ENCODE measurements at places on chromosomes 7 and 10. TPM values are rescaled to one million over a fixed set of nuclear protein-coding genes. Genes with fewer than 3 reads are reported as not detected.
A peak's percentile ranks its signal among the peaks of the same experiment; 100 is the strongest.

GRCh38 chr10:72375173-72375572 lies 20.5 kb upstream of the DNAJB12 start:
- peak; percentile 41 for DNase-seq

- DNase-seq = peak; percentile 57
Measured at GRCh38 chr10:32190890-32191491, 134.8 kb upstream of the KIF5B start.

DNA sequence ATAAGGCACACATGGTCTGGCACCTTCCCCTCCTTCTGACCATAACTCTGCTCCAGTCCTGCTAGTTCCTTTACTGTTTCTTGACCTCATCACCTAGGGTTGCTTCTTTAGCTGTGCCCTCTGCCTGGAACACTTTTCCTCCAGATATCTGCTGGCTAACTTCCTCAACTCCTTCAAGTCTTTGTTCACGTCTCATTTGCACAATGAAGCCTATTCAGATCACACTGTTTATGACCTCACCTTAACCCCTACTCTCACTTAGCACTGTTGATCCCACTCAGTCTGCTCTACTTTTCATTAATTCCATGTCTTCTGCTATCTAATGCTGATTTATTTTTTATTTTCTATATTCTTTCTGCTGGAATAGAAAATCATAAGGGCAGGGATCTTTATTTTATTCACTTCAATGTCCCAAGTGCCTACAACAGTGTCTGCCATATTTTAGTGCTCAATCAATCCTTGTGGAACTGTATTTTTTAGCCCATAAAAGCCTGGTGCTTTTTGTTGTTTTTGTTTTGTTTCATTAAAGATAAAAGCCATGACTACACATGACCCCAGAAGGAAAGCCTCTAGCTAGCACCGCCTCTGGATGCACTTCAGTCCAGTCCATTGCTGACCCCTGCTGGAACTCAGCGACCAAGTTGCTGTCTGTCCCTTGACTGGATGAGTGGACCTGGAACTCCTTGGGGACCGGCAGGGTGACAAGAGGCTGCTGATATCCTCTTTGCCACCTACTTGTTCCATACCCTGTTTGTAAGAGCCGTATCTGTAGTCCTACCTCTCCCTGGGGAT lies 12.3 kb downstream of the KLF14 start:
- DNase-seq = peak; percentile 77

DNA sequence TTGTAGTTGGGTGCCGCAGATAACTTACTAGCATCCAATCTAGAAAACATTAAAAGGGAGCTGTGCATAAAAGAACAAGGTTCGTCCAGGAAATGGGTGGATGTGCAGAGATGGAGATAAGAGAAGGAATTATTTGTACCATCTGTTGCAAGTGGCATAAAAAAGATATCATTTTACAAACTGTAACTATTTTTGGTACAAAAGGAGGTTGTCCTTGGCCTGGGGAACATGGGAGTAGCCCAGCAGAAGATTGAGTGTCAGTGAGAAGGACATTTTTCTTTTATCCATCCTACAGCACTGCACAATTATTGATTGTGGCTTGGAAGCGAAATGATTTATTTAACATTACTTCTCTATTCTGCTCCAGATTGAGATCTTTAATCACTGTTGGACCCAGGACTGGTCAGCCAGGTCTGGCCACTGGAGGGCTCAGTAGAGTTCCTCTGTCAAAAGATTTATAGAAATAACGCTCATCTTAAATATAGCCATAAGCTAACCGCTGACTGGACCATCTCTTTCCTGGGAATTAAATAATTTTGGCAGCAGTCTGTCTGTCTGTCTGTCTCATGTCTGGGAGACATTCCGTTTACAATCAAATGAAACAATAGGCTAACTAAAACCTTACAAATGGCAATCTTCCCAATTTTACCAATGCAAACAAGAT lies 254.1 kb downstream of the KIAA1217 start:
- DNase-seq = peak; percentile 35

- no peak for DNase-seq
Measured at GRCh38 chr7:126720232-126720631, 532.5 kb downstream of the GRM8 start.

DNA sequence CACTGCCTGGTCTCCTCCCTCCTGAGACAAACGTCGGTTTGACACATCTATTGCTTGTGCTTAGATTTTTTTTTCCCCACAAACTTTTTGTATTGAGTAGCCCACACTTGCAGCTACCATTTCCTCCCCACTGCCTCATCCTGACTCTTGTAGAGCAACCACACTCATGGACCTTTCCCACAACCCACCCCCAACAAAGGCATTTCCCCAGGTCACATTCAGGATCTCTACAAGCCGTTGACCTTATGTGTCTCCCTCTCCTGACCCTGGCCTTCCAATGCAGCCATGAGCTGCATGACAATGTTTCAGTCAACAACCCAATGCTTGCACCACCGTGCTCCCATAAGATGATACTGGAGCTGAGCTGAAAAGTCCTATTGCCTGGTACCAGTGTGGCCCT lies 91.9 kb upstream of the MKI67 start:
- DNase-seq = no peak

DNA sequence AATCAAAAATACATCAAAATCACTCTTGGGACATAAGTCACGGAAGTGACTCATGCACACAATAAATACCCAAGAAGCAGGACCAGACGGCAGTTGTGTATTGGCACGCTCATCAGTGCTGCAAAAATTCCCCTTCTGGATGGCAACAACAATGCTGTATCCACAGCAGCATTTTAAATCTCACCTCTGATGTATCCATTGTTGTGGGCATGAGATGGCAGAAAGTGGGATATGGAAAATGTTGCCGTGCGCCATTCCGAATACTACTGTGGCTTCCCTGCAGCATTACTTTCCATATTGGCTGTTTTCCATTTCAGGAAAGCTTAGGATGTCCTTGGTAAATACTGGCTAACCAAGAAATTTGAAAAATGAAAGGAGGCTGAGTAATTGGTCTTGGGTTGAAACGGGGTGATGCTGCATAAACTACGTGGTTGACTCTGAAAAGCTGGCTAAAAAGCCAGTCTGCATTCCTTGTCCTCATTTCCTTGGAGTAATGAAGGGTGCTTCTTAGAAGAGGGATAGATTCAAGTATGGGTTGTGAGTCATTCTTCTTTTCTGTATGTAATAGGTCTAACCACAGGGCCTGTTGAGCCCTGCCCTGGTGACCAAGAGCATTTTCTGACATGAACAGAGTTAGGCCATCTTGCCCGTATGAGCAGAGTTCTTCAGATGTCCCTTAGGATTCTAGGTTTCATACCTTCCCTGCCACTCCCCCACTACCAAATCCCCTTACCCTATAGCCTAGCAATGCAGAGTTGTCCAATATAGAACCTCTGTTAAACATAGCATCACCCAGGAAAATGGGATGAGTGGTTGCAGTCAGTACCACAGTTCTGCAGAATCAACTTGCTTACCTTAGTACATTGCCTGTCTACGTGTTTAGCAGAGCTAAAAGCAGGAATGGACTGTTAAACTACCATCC lies 36.3 kb upstream of the TOMM7 start:
- peak; percentile 99 for DNase-seq

- DNase-seq = no peak
Measured at GRCh38 chr7:111076205-111076604, 14.7 kb upstream of the LRRN3 start.

GRCh38 chr7:107860981-107861652 lies 29.9 kb upstream of the DLD start:
- DNase-seq = peak; percentile 42

- DNase-seq = no peak
Measured at GRCh38 chr10:83760142-83760541, 379.2 kb upstream of the GHITM start.

GRCh38 chr7:45435131-45435530 lies 139.0 kb upstream of the ADCY1 start:
- no peak for DNase-seq

DNA sequence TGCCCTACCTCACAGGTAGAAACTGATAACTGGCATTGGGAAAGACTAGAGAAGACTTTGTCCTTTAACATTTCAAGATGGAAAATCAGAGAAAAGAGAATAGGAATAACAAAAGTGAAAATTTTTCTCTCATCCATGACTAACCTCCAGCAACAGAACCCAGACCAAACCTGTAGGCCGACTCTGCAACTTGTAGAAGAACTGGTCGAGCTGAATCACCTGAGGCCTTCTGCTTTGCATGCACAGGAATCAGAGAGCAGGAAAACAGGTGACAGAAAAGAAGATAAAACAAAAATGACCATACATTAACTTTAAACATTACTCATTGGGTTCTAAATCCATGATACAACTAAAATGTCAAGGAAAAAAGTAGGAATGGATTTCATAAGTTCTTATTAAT lies 137.1 kb downstream of the SLC25A13 start:
- DNase-seq = no peak

GRCh38 chr7:121328508-121329190 lies at the start of gene WNT16:
TSS of gene WNT16 (plus strand) at chr7:121329000. CDS start at chr7:121329293, 293 bp downstream.
- no peak for DNase-seq

DNA sequence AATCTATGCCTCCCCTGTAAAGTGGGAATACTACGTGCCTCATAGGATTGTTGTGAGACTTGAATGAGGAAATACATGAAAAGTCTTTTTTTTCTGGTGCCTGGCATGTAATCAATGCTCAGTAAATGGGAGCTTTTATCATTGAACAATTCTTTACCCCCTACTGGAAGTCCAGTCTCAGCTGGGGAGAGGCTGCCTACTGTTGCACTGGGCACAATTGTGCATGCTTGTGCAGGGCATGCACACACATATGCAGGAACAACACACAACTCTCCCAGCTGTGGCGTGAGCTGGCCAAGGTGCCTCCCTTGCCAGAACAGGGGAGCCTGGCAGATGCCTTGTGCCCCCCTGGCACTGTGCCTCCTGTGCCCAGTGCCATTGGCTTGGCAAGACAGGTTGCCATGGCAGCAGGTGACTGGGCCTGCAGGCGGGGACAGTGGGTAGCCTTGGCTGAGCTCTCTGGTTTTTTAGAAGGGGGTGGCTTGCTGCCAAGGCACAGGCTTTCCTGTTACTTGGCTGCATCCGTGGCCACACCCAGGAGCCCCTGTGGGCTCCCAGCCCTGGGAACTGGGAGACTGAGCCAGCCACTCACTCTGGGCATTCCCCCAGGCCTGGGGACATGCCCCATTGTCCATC lies 16.1 kb upstream of the PALD1 start:
- DNase-seq = peak; percentile 23

DNA sequence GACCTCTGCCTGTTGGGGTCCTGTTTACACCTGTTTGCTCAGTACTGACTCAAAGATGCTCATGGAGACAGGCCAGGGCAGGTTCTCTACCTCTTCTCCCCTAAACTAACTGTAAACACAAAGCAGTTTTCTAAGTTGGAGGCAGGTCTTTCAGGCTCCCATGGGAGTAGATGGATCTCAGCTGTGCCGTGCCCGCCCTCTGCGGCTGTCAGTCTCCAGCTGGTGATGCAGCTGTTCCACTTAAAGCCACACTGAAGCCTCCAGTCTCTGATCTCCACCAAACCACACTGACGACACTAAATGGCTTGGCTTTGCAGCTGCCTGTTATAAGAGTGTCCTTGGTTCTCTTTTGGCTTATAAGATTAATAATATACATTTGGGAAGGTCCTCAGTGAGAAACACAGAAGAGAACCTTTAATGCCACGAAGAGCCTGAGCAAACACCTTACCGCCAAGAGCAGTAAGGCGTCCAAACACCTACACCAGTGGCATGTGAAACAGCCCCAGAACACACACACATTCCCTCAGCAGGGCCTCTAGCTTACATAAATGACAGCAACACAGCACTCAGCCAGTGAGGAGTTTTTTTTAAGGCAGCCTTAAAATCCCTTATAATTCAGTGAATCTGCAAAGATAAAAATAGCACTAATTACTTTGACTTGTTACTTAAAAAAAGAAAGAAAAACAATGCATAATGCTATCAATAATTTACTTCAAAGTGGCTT lies 60.4 kb upstream of the KCNIP2 start:
- DNase-seq = peak; percentile 66

- peak; percentile 27 for DNase-seq
Measured at GRCh38 chr7:41367967-41368882, 334.7 kb downstream of the INHBA start.

DNA sequence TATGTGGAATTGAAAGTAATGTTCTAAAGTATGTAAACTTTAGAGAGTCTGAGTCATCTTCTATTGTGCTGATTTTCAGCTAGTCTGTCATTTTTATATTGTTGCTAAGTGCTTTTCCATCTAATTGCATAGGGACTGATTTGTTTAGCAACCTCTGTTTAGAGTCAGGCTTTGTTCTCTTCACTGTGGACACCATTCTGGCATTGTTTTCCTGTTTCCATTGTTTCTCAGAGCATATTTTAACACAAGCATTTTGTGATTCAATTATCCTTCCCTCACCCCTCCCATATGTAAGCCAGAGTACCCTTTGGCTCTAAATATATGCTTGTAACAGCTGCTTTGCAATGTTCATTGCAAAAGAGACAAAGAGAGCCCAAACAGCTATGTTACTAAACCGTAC lies 748.4 kb upstream of the PHF14 start:
- peak; percentile 31 for DNase-seq

DNA sequence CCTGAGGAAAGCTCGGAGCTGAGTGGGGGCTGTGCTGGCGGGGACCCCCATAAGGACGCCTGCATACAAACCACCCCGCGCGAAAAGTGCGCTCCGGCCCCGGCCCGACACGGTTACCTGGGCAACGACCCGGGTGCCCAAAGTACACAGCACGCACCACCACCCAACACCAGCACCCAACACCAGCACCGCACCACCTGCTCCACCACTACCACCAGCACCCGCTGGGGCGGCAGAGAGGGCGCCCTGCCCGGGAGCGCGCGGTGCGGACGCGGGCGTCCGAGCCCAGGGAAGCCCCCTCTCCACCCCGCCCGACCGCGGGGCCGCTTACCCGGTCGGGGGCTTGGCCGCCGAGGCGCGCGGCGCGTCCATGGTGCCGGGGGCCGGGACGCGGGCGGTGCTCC lies 345 bp downstream of the COBL start:
- no peak for DNase-seq

GRCh38 chr10:131072651-131073468 lies 238.7 kb downstream of the TCERG1L start:
- no peak for DNase-seq

GRCh38 chr10:128324058-128324827 lies 198.0 kb upstream of the MKI67 start:
- DNase-seq = no peak

PIK3AP1 gene
- 0.17 TPM for total RNA-seq

ITPRID1 gene
- total RNA-seq = not detected

TRDMT1 gene
- 5.8 TPM for total RNA-seq

AKR1C1 gene
- total RNA-seq = 72.2 TPM

MYH16 gene
- total RNA-seq = not detected

SEMA3D gene
- total RNA-seq = 12.1 TPM

ERVW-1 gene
- not detected for total RNA-seq

CCDC172 gene
- not detected for total RNA-seq

ECHS1 gene
- total RNA-seq = 48.5 TPM

EPO gene
- not detected for total RNA-seq

SPRN gene
- under 0.01 TPM for total RNA-seq

OR2A5 gene
- total RNA-seq = not detected

SPDYE3 gene
- not detected for total RNA-seq

Measured in fibroblast of lung (primary cell).